NCI-H460 (cell line): ENCODE measurements at places on chromosomes 2 and 18. TPM values are rescaled to one million over a fixed set of nuclear protein-coding genes. Genes with fewer than 3 reads are reported as not detected.

The GALNT5 gene
- total RNA-seq = 2.2 and 3.0 TPM in 2 replicates

- no peak for DNase-seq
Measured at GRCh38 chr2:127567351-127567854, 31.9 kb downstream of the MYO7B start.

DNA sequence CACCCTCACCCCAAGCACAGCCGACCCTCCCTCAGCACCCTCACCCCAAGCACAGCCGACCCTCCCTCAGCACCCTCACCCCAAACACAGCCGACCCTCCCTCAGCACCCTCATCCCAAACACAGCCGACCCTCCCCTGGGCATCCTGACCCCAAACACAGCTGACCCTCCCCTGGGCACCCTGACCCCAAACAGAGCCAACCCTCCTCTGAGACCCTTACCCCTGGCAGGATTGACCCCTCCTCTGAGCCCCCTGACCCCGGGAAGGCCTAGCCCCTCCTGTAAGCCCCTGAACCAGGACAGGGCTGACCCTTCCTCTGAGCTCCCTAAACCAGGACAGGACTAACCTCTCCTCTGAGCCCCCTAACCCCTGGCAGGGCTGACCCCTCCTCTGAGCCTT is 84.4 kb upstream of the RAB6C start:
- no peak for DNase-seq

The SRD5A2 gene
- total RNA-seq = 0.05 TPM in 1 of 2 replicates, not detected in the other

GRCh38 chr2:52386433-52387030 is 1354.6 kb upstream of the NRXN1 start:
- DNase-seq = no peak

DNA sequence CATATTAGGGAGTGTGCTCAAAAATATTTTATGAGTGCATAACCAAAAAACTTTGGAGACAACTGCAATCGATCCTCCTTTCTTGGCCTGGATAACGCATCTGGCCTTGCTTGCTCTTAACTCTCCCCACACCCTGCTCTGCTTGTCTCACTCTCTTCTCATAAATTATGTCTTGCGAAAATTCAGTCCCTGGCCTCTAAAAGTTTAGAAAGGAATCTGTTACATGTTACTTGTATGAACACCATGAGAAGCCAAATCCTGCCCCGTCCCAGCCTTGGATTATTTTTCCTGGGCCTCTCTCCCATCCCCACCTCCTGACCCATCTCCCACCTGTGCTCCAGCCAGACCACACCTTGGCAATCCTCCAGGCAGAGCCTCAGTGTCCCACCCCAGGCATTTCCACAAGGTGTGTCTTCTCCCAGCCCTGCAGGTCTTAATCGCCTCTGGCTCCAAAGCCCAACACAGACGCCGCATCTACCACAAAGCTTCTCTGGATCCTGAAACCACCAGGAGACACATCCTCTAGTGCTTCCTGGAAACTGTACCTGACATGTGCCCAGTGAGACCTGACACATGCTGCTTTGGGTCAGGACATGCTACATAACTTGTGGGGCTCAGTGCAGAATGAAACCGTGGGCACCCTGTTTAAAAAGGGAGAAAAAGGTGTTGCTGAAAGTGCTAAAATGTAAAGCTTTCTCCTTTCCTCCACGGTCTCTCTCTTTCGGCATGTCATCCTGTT is 99.6 kb upstream of the ST3GAL5 start:
- DNase-seq = no peak

The FAM237A gene
- not detected in 2 replicates for total RNA-seq

DNA sequence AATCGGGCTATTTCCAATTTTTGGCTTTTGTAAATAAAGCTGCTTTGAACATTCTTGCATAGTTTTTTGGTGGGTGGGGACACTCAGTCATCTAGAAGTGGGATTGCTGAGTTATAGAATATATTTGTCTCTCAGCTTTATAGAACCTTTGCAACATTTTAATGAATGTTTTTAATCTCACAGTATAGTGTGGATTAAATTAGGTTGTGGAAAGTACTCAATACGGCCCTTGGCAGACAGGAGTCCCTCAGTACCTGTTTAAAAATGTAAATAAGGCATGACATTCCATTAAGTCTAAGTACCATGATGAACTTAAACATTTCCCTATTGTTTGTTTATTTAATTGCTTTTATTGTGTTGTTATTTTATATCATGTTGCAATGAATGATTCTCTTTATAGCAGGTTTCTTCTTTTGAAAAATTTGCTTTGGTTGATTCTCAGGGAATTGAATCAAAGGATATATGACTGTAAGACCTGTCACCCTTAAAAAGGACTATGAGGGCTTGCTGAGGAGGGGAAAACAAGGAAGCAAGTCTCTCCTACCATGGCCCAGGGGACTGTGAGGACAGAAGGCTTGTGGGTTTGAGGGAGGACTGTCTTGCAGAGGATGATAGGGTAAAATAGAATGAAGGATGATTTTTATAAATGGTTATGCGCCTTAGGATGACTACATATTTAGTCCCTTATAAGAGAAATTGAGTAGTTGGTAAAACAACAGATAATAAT is 165.1 kb downstream of the RPIA start:
- DNase-seq = no peak

The SLC5A7 gene
- not detected in 2 replicates for total RNA-seq

The ERFE gene
- 7.7 and 10.0 TPM in 2 replicates for total RNA-seq

DNA sequence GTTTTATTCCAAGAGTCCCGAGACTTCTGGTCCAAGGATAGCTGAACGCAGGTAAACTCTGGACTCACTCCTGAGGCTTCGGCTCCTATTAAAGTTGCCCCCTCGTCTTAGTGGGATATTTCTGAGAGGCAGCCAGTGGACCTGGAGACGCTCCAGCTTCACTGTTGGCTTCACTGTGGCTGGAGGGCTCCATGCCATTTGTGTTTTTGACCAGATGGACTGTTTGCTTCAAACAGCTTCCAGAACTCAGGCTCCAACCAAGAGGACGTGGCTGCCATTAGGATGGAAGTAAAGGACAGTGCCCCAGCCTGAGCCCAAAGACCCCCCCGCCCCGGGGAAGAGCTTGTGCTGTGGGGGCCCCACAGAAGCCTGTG is 94.4 kb upstream of the LDAH start:
- DNase-seq = no peak

- no peak for DNase-seq
Measured at GRCh38 chr2:151805961-151806360, 22.3 kb downstream of the ARL5A start.

DNA sequence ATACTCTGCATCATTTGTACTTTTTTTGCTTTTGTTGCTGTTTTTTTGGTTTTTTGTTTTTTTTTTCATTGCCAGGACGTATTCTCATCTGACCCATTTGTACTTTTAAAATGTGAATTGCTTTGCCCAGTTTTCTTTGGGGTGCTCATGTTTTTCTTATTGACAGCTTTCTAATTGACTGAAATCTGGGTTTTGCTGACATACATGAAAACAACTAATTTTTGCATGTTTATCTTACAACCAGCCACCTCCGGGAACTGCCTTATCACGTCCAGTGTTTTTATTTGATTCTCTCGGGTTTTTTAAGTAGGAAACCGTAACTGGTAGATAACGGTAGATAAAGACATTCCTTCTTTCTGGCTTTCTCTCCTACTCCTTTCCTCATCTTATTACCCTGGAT is 38.6 kb downstream of the SNORC start:
- no peak for DNase-seq

The ACTG2 gene
- not detected in 2 replicates for total RNA-seq
